Chondrocyte (in vitro differentiated cells): ENCODE measurements at places on chromosomes 2 and 18. TPM values are rescaled to one million over a fixed set of nuclear protein-coding genes. Genes with fewer than 3 reads are reported as not detected.

- H3K36me3 ChIP-seq: no peaks in the 10 kb centered on the region
- peaks cover 19% of the 10 kb centered on the region for H3K27me3 ChIP-seq
- H3K4me1 ChIP-seq: no peaks in the 10 kb centered on the region
- H3K27ac ChIP-seq: no peak overlapping the region
- H3K4me3 ChIP-seq: no peak overlapping the region
Measured at GRCh38 chr2:30730736-30731647, 76.3 kb downstream of the CAPN13 start.

GRCh38 chr18:46623541-46623940 lies 33.5 kb downstream of the LOXHD1 start:
- no peaks in the 10 kb centered on the region for H3K4me1 ChIP-seq
- no peak for DNase-seq
- no peaks in the 10 kb centered on the region for H3K36me3 ChIP-seq
- H3K4me3 ChIP-seq: no peak overlapping the region
- H3K27ac ChIP-seq: no peak overlapping the region
- H3K27me3 ChIP-seq: peaks cover 52% of the 10 kb centered on the region

- DNase-seq: no peak
- no peak overlapping the region for H3K27ac ChIP-seq
- no peak overlapping the region for H3K4me3 ChIP-seq
- H3K36me3 ChIP-seq: no peaks in the 10 kb centered on the region
Measured at GRCh38 chr18:5060543-5060942, 136.5 kb downstream of the AKAIN1 start.

GRCh38 chr18:45562567-45563479 lies 52.5 kb upstream of the SLC14A2 start:
- H3K4me3 ChIP-seq: no peak overlapping the region
- H3K36me3 ChIP-seq: no peaks in the 10 kb centered on the region
- H3K4me1 ChIP-seq: peaks cover 35% of the 10 kb centered on the region

GRCh38 chr2:16481351-16481750 lies 184.3 kb downstream of the CYRIA start:
- DNase-seq: no peak
- no peak overlapping the region for H3K4me3 ChIP-seq
- H3K27ac ChIP-seq: no peak overlapping the region
- H3K36me3 ChIP-seq: no peaks in the 10 kb centered on the region

GRCh38 chr2:110675679-110676078 lies 2.2 kb downstream of the BUB1 start:
- H3K27ac ChIP-seq: peak overlapping the region; percentile 57
- H3K36me3 ChIP-seq: no peaks in the 10 kb centered on the region
- H3K4me1 ChIP-seq: peaks cover 35% of the 10 kb centered on the region
- no peaks in the 10 kb centered on the region for H3K27me3 ChIP-seq
- no peak for DNase-seq

Gene MAP4K4
- total RNA-seq: 98.2 to 122 TPM (median 121 TPM) in 3 replicates
